ENCODE measurements at places on chromosomes 3 and 15. TPM values are rescaled to one million over a fixed set of nuclear protein-coding genes. Genes with fewer than 3 reads are reported as not detected.

DNA sequence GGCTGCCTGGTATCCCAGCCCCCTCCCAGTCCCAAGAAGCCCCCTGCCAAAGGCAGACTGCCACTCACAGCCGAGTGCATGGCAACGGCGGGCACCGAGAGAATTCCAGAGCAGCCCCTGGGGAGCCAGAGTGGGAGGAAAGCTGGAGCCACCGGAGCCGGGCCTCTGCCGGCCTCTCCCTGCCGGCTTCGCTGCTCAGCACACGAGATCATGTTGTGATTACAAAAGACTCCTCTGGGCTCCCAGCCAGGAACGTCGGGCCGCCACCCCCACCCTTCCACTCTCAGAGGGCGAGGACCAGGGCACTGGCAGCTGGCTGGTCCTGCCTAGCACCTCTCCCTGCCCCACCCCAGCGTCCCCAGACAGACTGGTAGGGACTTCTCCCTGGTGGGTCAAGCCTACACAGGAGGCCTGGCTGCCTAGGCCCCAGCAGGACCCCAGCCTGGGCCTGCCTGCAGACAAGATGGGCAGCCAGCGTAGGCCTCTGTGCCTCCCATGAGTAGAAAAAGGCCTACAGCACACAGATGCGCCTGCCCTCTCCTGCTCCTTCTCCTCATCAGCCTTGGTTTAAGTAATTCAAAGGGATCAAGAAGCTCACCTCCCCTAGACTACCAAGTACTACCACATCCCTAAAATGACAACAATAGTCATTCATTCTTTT, at the start of gene CCDC9B:
CCDC9B (minus strand) TSS at position 200 of the 661 bp plus-strand sequence; CDS start at position 80, 120 bp downstream.
- no peaks in the 10 kb centered on the region for H3K36me3 ChIP-seq
- H3K4me3 ChIP-seq = no peak within 1 kb of the TSS
- H3K27ac ChIP-seq = peak within 1 kb of the TSS; percentile 96
- no peaks in the 10 kb centered on the region for H3K27me3 ChIP-seq

DNA sequence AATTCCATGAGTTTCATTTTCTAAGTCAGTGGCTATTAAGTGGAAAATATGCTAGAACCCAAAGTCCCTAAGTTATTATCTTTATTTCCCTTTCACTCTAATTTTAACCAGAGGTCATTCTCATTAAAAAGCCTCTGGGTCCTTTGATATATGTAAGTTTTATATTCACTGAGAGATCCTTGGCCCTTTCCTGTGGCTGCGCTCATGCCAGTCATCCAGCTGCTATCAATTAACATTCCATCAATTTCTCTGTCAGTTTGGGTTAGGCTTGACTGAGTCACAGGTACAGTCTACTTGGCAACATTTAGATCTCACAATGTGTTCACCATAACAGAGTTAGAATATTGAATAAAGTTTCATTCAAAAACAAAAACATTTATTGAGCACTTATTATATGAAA, 58.0 kb upstream of the FBN1 start:
- no peak overlapping the region for H3K27ac ChIP-seq
- no peaks in the 10 kb centered on the region for H3K36me3 ChIP-seq

DNA sequence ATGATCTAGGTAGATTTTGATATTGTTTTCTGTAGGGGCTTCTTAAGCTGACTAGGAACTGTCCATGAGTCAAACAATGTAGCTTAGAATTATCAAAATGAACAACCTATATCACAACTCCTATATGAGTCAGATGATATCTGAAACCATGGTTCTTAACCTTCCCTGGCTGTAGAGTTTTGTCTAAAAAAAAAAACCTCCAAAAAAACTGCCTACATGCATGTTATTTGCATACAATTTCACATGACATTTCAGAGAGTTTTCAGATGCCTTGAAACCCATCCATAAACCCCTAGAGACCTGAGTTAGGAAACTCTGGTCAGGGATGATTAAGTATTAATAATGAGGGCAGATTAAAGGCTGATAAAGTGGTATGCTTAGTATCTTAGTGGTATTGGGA, 157.0 kb downstream of the CHST2 start:
- H3K27ac ChIP-seq = no peak overlapping the region
- H3K36me3 ChIP-seq = no peaks in the 10 kb centered on the region
- no peak overlapping the region for H3K4me3 ChIP-seq

DNA sequence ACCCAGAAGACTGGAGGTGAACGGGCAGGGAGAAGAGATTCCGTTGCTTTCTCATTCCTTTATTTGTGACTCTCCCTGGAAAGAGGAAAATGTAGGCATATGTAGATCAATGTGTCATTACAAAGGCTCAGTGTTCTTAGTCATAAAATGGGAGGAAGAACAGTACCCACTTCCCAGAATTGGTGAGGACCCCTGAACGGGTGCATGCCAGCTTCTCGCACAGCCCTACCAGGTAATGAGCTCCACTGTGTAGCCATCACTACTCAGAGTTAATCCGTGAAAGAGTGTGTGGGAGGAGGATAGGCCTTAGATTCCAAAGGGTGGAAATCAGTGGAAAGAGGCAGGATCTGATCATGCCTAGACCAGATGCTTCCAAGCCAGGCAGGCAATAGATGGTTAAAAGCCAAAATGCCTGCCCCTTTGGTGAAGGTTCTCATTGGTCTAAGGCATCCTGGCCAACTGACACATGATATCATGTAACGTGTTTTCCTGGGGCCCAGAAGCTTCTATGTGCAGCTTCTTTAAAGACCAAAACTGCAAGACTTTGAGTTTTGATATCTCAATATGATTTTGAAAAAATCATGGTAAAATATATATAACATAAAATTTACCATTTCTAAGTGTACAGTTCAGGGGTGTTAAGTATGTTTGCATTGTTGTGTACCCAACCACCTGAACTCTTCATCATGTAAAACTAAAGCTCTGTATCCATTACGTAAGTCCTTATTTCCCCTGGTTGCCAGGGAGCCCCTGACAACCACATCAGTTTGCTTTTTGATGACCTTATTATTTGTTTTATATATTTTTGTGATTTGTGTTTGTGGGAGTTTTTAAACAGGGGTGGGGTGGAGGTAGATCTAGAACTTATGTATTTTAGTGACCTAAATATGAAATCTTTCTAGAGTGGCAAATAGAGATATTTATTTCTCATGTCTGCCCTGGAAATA, 402.2 kb upstream of the CFAP20DC start:
- no peak overlapping the region for H3K4me3 ChIP-seq
- H3K4me1 ChIP-seq = no peaks in the 10 kb centered on the region
- no peak for DNase-seq
- no peaks in the 10 kb centered on the region for H3K36me3 ChIP-seq
- no peaks in the 10 kb centered on the region for H3K27me3 ChIP-seq

DNA sequence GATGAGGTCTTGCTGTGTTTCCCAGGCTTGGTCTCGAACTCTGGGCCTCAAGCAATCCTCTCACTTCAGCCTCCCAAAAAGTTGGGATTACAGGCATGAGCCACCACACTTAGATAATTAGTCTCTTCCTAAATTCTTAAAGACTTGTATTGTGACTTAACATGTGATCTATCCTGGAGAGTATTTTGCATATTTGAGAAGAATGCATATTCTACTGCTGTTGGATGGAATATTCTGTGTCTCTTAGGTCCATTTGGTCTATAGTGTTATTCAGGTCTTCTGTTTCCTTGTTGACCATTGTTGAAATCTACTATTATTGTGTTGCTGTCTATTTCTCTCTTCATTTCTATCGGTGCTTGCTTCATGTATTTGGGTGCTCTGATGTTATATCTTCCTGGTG, 60.1 kb upstream of the VILL start:
- no peak overlapping the region for H3K27ac ChIP-seq
- no peak for DNase-seq
- H3K36me3 ChIP-seq = no peaks in the 10 kb centered on the region
- no peaks in the 10 kb centered on the region for H3K27me3 ChIP-seq
- H3K4me3 ChIP-seq = no peak overlapping the region
- peaks cover 3% of the 10 kb centered on the region for H3K4me1 ChIP-seq

- no peak overlapping the region for H3K4me3 ChIP-seq
- no peaks in the 10 kb centered on the region for H3K36me3 ChIP-seq
- H3K27ac ChIP-seq = no peak overlapping the region
- no peaks in the 10 kb centered on the region for H3K4me1 ChIP-seq
- H3K27me3 ChIP-seq = no peaks in the 10 kb centered on the region
Measured at GRCh38 chr15:100099976-100100375, 241.8 kb downstream of the ADAMTS17 start.

GOLGA8J gene
- 1.5 TPM for total RNA-seq

DNA sequence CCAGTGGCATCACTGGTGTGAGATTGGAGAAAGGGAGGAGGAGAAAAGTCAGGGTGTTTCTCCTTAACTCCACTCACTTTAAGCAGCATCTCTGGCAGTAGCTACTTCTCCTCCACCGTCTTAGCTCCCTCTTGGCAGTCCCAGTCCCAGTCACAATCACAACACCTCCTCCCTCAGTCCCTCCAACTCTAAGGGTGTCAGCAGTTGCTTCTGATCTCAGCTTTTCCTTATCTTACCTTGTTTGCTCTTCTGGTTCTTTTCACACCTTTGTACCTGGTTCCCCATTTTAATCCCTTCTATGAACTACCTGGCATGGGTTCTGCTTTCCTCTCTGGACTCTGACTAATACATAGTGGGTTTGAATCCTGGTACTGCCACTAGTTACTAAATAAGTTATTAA, 188.3 kb upstream of the CTDSPL start:
- H3K27me3 ChIP-seq = no peaks in the 10 kb centered on the region
- H3K4me3 ChIP-seq = no peak overlapping the region
- H3K36me3 ChIP-seq = no peaks in the 10 kb centered on the region

- H3K4me1 ChIP-seq = no peaks in the 10 kb centered on the region
- no peak for DNase-seq
- no peaks in the 10 kb centered on the region for H3K27me3 ChIP-seq
Measured at GRCh38 chr3:156246961-156247725, 126.8 kb downstream of the KCNAB1 start.

DNA sequence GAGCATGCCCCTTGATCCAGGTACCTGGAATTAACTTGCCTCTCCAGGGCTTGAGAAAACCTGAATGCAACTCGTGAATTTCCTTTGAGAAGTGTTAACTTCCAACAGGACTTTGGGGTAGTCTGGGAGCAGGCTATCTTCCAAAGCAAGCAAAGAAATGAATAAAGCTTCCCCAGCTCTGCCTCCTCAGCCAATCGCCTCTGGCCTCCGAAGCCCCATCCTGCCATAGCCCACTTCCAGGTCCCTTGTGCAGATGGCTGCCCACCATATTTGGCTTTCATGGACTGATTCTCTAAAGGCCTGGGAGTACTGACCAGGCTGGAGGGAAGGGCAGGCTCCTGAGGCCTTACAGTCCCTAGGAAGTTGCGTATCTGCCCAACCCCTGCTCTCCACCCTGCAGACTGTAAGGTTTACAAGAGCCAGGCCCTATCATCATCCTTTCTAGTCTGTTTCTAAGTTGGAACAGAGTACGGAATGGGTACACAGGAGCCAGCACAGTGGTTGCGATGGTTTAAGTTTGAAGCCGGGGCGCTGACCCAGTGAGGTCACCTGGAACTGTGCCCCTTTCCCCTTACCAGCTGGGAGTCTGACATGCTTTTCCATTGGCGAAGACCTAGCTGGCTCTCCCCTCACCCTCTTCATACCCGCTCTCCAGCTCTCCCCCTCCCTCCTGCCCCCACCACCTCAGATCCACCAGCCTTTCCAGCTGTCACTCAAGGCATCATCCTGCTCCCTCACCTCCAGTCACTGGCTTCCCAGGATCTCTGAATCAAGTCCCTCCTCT, 1.1 kb upstream of the PML start:
- no peak overlapping the region for H3K4me3 ChIP-seq
- DNase-seq = no peak
- peaks cover 3% of the 10 kb centered on the region for H3K36me3 ChIP-seq
- peak overlapping the region; percentile 45 for H3K27ac ChIP-seq
- H3K27me3 ChIP-seq = no peaks in the 10 kb centered on the region
- no peaks in the 10 kb centered on the region for H3K4me1 ChIP-seq

GRCh38 chr3:126024049-126024854, 55.3 kb downstream of the ROPN1B start:
- no peaks in the 10 kb centered on the region for H3K27me3 ChIP-seq
- H3K27ac ChIP-seq = no peak overlapping the region
- no peak overlapping the region for H3K4me3 ChIP-seq
- H3K36me3 ChIP-seq = peaks cover 5% of the 10 kb centered on the region
- no peaks in the 10 kb centered on the region for H3K4me1 ChIP-seq

GRCh38 chr3:134136604-134137003, 106.9 kb upstream of the SLCO2A1 start:
- no peak overlapping the region for H3K4me3 ChIP-seq
- no peak for DNase-seq
- H3K4me1 ChIP-seq = no peaks in the 10 kb centered on the region
- no peaks in the 10 kb centered on the region for H3K27me3 ChIP-seq
- H3K27ac ChIP-seq = no peak overlapping the region
- H3K36me3 ChIP-seq = no peaks in the 10 kb centered on the region

GRCh38 chr15:72482275-72482674, 8.1 kb downstream of the ARIH1 start:
- no peak overlapping the region for H3K4me3 ChIP-seq
- H3K4me1 ChIP-seq = no peaks in the 10 kb centered on the region
- H3K27ac ChIP-seq = no peak overlapping the region
- no peak for DNase-seq
- H3K27me3 ChIP-seq = no peaks in the 10 kb centered on the region

- H3K4me1 ChIP-seq = no peaks in the 10 kb centered on the region
- H3K27ac ChIP-seq = no peak overlapping the region
- H3K27me3 ChIP-seq = no peaks in the 10 kb centered on the region
Measured at GRCh38 chr15:101570241-101570640, 80.7 kb upstream of the PCSK6 start.

DNA sequence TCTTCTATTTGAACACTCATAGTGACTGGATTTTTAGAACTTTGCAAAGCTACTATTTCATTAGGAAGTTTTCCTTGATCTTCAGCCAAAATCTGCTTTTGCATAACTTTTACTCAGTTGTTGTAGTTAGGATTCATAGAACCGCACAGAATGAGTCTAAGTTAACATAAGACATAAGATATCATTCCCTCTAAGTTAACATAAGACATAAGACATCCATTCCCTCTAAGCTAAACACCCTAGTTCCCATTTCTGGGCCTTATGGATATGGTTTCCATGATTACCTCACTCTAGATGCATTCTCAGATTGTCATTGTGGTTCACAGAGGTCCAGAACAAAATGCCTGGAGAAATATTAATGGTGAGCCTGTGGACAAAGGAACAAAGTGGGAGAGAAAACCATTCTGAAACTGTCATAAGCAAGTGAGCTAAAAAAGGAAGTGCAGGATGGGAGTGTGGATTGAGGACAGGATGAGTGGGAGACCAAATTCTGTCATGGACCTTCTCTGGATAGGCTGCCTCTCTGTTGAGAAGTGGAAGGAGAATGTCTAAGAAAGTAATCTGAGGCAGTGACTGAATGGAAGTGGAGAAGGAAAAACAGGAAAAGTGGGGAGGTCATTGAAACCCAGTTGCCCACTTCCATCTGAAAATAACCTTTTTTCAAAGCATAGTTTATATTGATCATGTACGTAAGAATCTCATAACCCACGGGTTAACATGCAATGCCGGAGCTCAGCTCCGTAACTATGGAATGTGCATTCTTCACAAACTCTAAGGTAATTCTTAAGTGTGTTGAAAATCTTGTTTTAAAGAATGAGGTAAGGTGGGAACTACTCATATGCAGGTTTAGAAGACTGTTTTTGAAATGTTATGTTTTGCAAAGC, 37.4 kb upstream of the SECISBP2L start:
- DNase-seq = no peak
- no peaks in the 10 kb centered on the region for H3K4me1 ChIP-seq
- no peaks in the 10 kb centered on the region for H3K27me3 ChIP-seq
- H3K4me3 ChIP-seq = no peak overlapping the region
